ENCODE measurements at places on chromosomes 3 and 15.

DNA sequence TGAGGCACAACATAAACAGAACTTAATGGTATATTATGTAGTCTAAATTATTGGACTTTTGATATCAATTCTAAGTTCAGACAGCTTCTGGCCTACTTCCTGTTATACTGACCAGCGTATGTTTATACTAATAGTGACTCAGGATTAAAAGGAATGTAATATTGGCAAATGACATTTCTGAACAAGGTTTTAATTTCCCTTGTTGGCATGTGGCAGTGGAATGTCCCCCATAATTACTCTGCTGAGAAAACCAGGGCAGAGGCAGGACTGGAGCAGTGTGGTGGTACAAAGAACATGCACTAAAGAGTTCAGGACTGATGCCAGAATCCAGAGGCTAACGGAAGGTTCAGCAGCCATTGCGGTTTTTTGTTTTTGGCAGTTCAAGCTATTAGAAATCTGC is 184.0 kb downstream of the KCNAB1 start:
- DNase-seq, result no peak

GRCh38 chr15:47719730-47720129 is 2.4 kb downstream of the SEMA6D start:
- DNase-seq, result no peak

GRCh38 chr15:92624401-92624991 is 31.1 kb downstream of the FAM174B start:
- no peak for DNase-seq

DNA sequence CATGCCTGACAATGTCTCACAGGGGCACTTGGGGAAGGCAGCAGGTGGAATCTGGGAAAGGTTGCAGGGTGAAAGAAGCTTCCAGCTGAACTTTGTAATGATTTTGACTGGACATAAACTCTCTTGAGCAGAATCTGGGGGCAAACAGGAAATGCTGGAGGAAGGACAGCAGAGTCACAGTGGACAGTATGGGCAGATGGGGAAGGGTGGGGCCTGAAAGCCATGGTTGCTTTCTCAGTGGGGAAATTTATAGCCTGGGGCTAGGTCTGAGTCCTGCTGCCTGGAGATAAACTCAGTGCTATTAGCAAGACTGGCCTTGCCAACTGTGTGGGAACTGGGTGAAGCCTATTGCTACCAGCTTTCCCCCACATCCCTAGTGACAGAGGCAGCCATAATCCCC is 203.2 kb downstream of the OSBPL10 start:
- DNase-seq, result no peak

DNA sequence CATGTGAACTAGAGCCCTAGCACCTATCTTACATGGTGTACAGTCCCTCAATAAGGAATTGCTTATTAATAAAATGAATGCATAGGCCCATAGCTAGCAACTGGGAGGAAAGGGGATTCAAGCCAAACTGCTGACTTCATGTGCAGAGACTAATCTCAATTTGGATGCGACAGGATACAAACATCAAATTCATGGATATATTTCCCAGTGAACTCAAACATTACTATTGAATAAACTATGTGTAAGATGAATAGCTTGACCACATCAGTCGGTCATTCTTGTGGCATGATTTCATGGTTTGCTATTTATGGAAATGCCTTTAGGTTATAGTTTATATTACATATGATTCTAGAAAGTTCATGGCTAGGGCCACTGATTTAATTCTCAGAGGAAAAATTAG is 268.6 kb upstream of the SLITRK3 start:
- DNase-seq, result no peak

- DNase-seq, result no peak
Observed at GRCh38 chr15:83533410-83533962, 86.3 kb downstream of the SH3GL3 start.

DNA sequence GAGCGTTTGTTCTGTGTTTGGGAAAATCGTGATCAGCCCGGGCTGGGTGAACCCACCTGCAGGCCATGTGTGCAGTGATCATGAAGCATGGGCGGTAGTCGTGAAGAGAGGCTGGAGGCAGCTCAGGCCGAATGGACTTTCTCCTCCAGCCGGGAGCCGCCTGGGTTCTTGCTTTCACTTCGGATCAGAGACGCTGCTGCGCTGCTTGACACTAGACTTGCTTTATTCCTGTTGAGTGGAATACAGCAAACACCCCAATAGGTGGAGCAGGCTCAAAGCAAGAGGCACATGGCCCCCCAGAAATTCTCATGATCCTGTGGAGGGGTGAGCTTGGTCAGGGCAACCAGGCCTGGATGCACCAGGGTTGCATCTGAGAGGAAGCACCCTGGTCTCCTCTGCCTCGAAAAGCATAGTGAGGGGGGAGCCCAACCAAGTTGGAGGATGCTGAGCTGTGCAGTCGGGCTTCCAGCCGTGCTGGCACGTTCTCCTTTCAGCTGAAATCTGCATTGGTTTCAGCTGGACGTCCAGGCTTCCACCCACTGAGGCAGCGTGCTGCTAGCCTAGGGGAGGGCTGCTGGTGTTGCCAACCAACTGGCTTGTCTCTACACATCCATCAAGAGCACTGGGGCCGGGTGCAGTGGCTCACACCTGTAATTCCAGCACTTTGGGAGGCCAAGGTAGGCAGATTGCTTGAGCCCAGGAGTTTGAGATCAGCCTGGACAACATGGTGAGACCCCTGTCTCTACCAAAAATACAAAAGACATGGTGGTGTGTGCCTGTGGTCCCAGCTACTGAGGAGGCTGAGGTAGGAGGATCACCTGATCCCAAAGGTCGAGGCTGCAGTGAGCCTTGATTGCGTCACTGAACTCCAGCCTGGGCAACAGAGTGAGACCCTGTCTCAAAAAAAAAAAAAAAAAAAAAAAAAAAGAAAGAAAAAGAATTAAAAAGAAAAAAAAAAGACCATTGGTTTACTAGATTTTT is 2.8 kb upstream of the NRROS start:
- no peak for DNase-seq

- DNase-seq, result no peak
Observed at GRCh38 chr15:49320351-49320750, 102.7 kb upstream of the FGF7 start.

DNA sequence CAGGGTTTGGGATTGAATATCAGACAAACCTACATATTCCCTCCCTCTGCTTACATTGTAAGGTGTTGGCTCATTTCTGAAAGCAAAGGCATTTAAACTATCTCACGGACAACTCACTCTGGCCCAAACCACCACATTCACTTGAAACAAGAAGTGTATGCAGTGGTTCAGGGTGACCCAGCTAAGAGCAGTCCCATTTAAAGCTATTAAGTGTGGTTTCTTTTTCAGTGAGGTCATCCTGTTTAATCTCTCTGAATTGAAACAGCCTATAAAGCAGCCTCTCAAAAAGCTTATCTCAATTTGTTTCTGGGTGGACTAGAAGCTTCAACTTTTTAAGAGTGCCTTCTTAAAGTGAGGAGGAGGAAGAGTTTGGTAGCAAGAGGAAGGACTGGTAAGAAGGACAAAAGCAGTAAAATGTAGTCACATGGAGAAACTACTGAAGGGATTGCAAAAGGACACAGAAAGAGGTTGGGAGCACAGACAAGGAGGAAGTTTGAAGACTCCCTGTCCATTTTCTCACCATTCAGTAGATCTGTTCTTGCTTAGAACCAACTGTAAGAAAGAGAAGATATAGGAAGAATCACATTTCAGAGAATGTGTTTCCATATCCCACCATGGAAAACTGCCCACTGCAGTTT is 151.6 kb downstream of the TMCO5A start:
- no peak for DNase-seq

- no peak for DNase-seq
Observed at GRCh38 chr3:159418571-159419526, 569.8 kb upstream of the IL12A start.

DNA sequence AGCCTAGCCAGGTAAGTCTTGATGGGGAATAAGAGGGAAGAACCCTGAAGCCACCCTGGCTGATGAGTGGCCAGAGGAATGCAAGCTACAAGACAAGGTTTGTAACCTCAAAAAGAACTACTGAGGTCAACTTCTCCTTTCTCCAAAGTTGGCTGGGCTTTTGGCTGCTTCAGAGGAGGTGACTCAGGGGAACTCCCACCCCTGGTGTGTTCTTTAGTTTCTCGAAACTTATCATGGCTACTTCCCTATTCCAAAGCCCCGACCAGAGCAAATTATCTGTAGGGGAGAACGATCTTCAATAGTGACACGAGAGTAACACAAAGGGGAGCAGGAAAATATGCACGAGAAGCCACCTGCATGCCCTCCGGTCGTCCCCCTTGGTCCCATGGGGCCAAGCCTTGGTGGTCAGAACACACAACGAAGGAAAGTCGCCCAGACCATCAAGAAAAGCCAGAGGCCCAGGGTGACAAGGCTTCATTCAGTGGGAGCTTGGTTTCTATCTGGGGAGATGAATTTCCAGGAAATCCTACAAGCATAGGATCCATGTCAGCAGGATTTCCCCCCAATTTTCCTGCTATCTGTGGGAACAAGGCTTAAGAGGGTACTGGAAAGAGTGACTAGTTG is 6.5 kb upstream of the BCL2A1 start:
- DNase-seq, result no peak

- no peak for DNase-seq
Observed at GRCh38 chr3:111517801-111518200, 24.2 kb upstream of the CD96 start.

DNA sequence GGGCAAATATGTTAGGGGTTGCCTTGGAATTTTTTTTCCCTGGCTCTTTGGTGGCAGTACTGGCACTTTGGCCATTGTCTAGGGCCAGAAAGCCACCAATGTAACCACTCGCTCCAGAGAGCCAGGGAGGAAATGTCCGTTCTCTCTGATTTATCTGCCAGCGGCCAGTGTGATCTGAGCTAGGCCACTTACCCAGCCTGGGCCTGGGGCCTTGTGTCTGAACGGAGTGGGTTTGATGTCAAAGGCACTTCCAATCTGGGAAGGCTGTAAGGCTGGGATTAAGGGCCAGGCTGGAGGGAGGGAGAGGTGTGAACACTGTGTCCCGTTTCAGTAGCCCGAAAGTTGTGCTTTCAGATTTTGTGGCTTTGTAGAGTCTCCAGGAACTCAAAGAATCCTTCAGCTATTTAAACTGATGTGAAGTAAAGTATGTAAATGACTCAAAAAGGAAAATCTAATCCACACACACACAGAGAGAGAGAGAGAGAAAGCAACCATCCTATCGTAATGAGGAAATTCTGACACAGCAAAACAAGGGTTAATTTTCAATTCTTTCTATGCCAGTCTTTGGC is 271.0 kb downstream of the PDZRN3 start:
- DNase-seq, result no peak

Measured in activated CD8-positive, alpha-beta memory T cell treated with anti-CD3 and anti-CD28 coated beads for 1 hour (primary cell).